ENCODE measurements at places on chromosomes 6 and 20. TPM values are rescaled to one million over a fixed set of nuclear protein-coding genes. Genes with fewer than 3 reads are reported as not detected.

ZSCAN23 gene
- 8.3 TPM for total RNA-seq

RBBP9 gene
- total RNA-seq = 8.3 TPM

OPRM1 gene
- total RNA-seq = not detected

SLC16A10 gene
- total RNA-seq = 124 TPM

- no peaks in the 10 kb centered on the region for H3K4me1 ChIP-seq
- peaks cover 4% of the 10 kb centered on the region for H3K36me3 ChIP-seq
- no peak overlapping the region for H3K4me3 ChIP-seq
- no peaks in the 10 kb centered on the region for H3K27me3 ChIP-seq
Measured at GRCh38 chr20:35490736-35491181, 35.4 kb downstream of the CEP250 start.

TXLNB gene
- total RNA-seq = not detected

DNA sequence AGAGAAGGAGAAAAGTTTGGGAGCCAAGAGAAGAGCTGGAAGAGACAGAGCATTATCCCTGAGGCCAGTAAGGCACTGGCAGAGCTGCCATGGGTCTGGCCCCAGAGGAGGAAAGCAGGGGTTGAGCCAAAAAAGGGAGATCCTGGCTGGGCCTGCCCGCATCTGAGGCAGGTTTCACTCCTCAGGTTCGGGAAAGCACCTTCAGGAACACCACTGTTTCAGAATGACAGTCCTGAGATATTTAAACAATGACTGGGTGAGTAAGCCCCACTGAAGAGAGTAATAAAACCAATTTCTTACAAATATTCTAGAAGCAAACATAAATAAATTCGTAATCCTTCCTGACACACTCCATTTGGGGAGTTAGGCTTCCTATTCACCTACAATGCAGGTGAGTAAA is 152.2 kb downstream of the BACH2 start:
- no peak overlapping the region for H3K27ac ChIP-seq
- no peaks in the 10 kb centered on the region for H3K27me3 ChIP-seq
- H3K4me3 ChIP-seq = no peak overlapping the region
- no peak for DNase-seq
- H3K36me3 ChIP-seq = no peaks in the 10 kb centered on the region
- peaks cover 7% of the 10 kb centered on the region for H3K4me1 ChIP-seq

TMEM200A gene
- 1.0 TPM for total RNA-seq

- no peak overlapping the region for H3K4me3 ChIP-seq
- DNase-seq = no peak
- no peaks in the 10 kb centered on the region for H3K27me3 ChIP-seq
- no peak overlapping the region for H3K27ac ChIP-seq
- peaks cover 4% of the 10 kb centered on the region for H3K4me1 ChIP-seq
- H3K36me3 ChIP-seq = no peaks in the 10 kb centered on the region
Measured at GRCh38 chr6:28537509-28538140, 11.9 kb downstream of the GPX5 start.

DNA sequence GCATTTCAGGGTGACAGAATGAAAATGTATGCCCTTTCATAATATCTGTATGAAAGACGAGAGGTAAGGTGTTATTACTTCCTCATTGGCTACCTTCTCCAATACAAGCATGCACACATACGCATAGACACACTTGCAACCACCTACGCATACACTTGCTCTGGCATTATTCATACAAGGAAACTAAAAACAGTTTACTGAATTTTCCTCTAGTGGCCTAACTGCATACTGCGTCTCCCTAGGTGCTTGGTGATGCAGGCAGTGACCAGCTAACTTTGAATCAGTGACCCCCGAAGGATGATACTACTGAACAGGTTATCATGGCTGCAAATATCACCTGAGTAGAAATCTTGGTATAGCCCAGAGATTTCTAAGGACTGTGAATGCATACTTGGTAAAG is 593.1 kb downstream of the PKHD1 start:
- no peak overlapping the region for H3K4me3 ChIP-seq
- peaks cover 8% of the 10 kb centered on the region for H3K4me1 ChIP-seq
- H3K27me3 ChIP-seq = no peaks in the 10 kb centered on the region
- no peak for DNase-seq

GRCh38 chr6:19301980-19302379 is 535.2 kb upstream of the ID4 start:
- no peaks in the 10 kb centered on the region for H3K36me3 ChIP-seq
- DNase-seq = no peak
- no peaks in the 10 kb centered on the region for H3K27me3 ChIP-seq
- no peaks in the 10 kb centered on the region for H3K4me1 ChIP-seq

ABHD16A gene
- 38.1 TPM for total RNA-seq

DNA sequence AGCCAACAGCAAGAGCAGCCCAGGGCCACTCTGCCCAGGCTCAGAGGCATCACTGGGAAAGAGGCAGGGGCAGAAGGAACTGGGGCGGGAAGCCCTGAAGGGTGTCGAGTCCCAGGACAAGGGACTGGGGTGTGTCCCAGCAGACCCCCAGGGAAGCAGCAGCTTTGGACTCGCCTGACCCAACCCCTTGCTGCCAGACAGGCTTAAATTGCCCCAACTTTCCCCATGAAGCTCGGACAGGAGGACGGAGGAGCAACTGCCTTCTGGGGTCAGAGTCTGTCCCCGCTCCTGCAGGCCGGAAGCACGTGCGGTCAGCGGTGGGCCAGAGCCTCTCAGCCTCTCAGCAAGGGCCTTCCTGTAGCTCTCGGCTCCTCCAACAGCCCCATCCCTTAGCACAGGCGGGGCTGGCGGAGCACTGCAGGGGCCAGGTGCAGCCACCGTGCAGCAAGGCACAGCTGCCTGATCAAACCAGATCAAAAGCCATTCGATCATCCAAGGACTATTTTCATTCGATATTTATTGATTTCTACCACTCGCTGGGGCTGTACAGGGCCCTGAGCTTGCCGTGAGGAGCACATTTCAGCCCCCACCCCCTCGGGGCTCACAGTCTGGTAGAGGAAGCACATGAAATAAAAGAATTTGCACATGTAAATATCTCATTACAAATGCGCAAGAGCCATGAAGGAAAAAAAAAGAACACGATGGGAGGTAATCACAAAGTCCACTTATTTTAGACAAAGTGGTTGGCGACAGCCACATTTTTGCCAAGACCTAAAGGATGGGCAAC is 31.8 kb upstream of the STX16 start:
- no peaks in the 10 kb centered on the region for H3K36me3 ChIP-seq
- H3K4me3 ChIP-seq = no peak overlapping the region
- no peak overlapping the region for H3K27ac ChIP-seq
- no peaks in the 10 kb centered on the region for H3K4me1 ChIP-seq
- H3K27me3 ChIP-seq = no peaks in the 10 kb centered on the region
- DNase-seq = no peak

PSORS1C1 gene
- 3.4 TPM for total RNA-seq

CGA gene
- total RNA-seq = not detected

TGM3 gene
- total RNA-seq = 0.26 TPM

GRCh38 chr6:140825731-140826130 is 1307.0 kb upstream of the GJE1 start:
- H3K27me3 ChIP-seq = no peaks in the 10 kb centered on the region
- DNase-seq = no peak
- no peaks in the 10 kb centered on the region for H3K4me1 ChIP-seq
- no peaks in the 10 kb centered on the region for H3K36me3 ChIP-seq
- H3K27ac ChIP-seq = no peak overlapping the region

Measured in body of pancreas (tissue), 4 donors.